Kasumi-1 (cell line): ENCODE measurements at places on chromosomes 5 and 9.

DNA sequence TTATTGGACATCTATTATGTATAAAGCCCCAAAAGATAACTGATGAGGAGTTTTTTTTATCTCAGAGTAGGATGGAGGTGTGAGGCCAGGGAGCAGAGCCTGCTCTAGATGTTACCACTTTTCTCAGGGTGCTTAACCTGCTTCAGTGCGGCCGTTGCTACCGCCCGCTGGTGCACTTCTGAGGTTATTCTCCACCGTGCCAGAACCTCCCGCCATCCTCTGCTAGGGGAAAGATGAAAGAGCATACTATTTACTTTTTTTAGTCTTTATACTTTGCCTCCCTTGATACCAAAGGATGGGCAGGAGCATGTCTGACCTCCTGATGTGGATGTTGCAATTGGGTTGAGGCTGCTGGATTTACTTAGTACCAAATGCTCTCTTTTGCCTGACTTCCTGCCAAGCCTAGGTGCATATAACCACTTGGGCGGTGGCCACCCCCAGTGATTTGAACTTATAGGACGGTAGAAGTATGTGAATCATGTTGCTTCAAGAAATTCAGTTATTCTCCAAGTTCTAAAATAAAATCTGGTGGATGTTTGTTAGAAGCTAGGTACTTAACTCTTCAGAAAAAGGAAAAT is 71.1 kb upstream of the HSPB3 start:
- no peak for DNase-seq

GRCh38 chr9:86756576-86757381 is 190.5 kb downstream of the GAS1 start:
- DNase-seq, result no peak

- no peak for DNase-seq
Observed at GRCh38 chr9:5492965-5493678, 17.2 kb upstream of the PDCD1LG2 start.

- no peak for DNase-seq
Observed at GRCh38 chr5:156019571-156020180, 307.3 kb upstream of the SGCD start.

- no peak for DNase-seq
Observed at GRCh38 chr5:81631124-81631523, 119.8 kb downstream of the SSBP2 start.

DNA sequence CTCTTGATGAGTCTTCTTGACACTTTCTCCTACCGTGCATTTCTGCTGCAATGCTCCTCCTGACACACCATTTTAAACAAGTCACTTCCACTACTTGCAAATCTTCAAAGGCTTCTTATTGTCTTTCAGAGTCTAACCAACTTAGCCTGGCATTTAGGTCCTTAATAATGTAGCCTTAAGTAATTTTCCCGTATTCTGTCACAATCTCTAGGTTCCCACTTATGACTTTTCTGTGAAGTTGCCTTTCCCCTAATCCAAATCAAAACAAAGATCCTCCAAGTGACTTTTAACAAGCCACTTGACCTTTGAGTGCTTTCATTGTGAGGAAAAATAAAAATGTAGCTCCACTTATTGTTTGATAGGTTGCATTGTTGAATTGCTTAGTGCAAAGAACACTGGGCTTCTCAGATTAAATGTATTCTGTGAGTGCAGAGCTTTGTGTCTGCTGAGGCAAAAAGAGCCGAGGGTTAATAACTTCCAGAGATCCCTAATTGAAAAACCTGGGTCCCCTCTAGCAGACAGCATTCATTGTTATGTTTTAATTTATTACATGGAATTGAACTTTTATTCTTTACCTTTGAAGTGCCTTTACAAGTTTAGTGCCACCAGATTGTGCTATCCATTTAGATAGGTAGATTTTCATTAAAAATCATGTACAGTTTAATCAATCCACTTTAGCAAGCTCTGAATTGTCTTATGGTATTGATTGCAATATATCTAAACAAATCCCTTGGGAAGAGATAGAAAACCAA is 341.7 kb upstream of the TYRP1 start:
- DNase-seq, result no peak

GRCh38 chr5:4553978-4554377 is 586.2 kb upstream of the ADAMTS16 start:
- no peak for DNase-seq
